Activated CD4-positive, alpha-beta T cell treated with anti-CD3 and anti-CD28 coated beads for 1 hour (primary cell): ENCODE measurements at places on chromosomes 7 and 10.

GRCh38 chr7:86748843-86749719, 105.4 kb downstream of the GRM3 start:
- DNase-seq = no peak

- no peak for DNase-seq
Measured at GRCh38 chr7:32147546-32148268, 77.5 kb upstream of the PDE1C start.

GRCh38 chr10:50416181-50416824, 165.0 kb upstream of the ASAH2 start:
- no peak for DNase-seq

DNA sequence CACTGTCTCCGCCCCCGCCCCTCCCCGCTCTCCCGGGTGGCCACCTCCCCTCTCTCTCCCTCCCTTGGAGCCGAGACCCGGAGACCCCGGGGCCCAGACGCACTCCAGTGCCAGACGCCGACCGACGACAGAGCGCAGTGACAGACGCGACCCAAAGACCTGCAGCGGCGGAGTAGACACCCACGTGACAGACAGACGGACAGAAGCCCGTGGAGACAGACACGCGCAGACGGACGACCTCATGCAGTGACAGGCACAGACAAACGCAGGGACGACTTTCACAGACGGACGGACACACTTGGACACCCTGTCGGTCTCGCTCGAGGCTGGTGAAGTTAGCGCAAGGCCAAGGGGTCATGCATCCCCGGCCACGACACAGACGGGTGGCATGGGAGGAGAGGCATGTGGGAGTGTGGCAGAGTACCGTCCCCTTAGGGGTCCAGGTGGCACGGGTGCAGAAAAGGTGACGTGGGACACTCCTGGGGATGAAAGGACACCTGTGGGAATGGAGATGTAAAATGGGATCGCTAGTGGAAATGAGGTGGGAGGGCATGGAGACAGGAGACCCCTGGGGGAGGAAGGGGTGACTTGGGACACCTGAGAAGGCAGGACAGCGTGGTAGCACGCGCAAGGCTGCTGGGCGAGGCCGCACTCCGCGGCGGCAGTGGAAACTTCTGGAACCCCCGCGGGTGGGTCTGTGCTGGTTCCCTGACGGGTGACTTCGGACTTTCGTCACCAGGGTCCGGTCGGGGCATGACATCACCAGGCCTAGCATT, 456 bp upstream of the ACHE start:
- DNase-seq = no peak

DNA sequence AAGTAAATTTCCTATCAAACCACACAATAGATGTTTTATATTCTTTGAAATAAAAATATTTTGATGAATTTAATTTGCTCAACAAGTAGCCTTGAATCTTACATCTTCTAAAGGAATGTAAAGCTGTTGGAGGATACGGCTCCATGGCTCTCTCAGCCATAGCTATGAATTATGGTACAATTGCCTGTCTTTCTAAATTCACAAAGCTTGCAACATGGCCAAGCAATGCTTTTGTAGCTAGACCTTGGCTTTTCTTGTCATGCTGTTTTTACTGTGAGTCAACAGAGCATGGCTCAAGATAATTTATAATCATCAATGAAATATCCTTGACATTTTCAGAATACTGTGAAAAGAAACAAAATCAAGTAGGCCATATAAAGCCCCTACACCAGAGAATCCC, 286.7 kb downstream of the CACNA2D1 start:
- DNase-seq = no peak

GRCh38 chr10:111873041-111873440, 310.5 kb downstream of the GPAM start:
- no peak for DNase-seq

DNA sequence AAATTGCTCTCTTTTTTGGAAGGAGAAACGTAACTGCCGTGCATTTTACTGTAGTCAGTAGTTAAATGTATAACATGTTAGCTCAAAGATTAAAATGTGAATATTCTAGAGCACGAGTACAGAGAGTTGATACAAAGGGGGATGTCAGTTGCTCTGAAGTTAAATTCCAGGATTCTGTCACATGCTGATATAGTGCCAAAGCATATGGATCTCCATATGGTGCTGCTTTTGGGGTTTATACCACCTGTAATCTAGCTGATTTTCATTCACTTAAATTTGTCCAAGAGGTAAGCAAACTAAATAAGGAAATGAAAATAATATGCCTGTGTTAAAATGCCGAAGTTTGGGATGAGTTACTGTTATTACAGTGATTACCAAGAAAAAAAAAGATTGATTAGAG, 298.6 kb downstream of the EXOC4 start:
- no peak for DNase-seq

DNA sequence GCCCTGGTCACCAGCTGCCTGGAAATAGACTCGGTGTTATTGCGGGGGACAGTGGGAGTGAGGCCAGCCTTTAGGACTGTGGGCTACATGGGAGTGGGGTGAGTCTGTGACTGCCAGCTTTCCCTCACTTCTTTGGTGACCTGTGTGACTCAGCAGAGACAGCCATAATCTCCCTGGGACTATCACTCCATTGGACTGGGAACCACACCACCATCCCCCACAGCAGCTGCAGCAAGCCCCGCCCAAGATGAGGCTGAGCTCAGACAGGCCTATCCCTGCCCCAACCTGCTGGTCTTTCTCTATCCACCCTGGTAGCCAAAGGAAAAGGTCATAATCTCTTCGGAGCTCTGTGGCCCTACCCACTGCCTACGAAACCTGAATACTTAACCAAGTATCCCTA, 263.2 kb downstream of the FZD1 start:
- DNase-seq = no peak

GRCh38 chr7:112452102-112452888, 2.0 kb downstream of the IFRD1 start:
- no peak for DNase-seq

DNA sequence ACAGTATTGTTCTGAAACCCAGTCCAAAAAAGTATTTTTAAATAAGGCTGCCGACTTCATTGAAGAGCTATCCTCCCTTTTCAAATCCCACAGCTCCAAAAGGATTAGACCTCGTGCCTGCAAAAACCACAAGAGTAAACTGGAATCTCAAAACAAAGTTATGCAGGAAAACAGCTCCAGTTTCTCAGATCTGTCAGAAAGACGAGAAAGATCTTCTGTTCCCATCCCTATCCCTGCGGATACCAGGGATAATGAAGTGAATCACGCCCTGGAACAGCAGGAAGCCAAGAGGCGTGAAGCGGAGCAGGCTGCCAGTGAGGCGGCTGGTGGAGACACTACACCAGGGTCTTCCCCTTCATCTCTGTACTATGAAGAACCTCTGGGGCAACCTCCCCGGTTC, 12.6 kb downstream of the MYPN start:
- DNase-seq = no peak

DNA sequence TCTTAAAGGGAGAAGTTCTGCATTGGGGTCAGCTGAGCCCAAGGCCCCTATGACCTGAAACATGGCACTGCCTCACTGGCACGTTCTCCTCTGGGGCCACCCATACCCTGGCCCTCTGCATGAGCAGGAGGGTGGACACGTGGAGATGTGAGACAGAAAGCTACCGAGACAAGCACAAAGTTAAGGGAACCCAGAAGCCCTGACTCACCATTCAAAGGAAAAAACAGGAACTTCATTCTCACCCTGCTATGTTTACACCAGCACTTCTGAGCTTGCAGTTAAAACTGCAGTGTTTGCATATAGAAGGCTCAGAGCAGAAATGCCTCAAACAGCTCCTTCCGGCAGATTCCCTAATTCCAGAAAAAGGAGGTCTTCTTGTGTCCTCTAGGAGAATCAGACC, 41.7 kb downstream of the DENND11 start:
- no peak for DNase-seq

DNA sequence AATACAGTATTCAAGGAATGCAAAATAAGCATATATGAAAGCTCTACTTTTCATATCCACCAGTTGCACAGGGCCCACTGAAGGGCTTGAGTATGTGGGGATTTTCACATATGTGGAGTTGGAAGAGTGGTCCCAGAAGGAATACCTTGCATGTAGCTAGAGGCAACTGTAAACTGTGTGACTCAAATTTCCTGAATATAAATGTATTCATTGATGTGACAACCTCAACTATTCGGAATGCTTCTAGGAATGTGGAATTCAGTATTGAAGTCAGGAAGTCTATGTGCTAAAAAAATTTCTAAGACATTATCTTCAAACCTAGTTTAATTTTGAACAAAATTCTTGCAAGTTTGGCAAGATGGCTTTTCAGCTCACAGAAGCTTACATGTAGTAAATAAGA, 695.5 kb upstream of the SEMA3D start:
- no peak for DNase-seq

GRCh38 chr10:26890956-26891355, 30.2 kb upstream of the ABI1 start:
- no peak for DNase-seq

GRCh38 chr7:17700138-17700537, 240.2 kb downstream of the SNX13 start:
- DNase-seq = no peak

- DNase-seq = no peak
Measured at GRCh38 chr7:134089446-134089845, 37.7 kb upstream of the LRGUK start.

DNA sequence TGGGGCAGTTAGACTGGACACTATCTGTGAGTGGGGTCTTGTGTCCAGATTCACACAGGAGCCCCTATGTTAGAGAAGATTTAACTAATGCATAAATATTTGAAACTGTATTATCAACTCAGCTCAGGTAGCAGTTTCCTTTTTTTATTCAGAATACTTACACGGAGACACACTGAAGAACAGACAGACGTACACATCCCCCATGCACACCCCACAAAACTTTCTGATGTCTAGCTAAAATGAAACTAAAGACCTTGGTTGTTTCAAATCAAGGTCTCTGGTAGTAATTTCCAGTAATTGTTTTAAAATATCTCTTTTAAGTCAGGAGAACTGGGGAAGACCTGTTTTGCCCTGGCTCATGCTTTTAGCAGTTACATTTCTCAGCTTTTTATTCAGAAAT, 55.7 kb upstream of the PRKCQ start:
- no peak for DNase-seq

GRCh38 chr10:61187601-61188000, 243.6 kb upstream of the RHOBTB1 start:
- no peak for DNase-seq

GRCh38 chr10:70652761-70653657, 19.3 kb upstream of the ADAMTS14 start:
- DNase-seq = no peak

GRCh38 chr10:110364531-110364937, 59.8 kb upstream of the SMNDC1 start:
- no peak for DNase-seq

GRCh38 chr7:106812027-106812643, 52.9 kb upstream of the PIK3CG start:
- DNase-seq = no peak

GRCh38 chr10:59561477-59562121, 148.1 kb downstream of the SLC16A9 start:
- DNase-seq = no peak

- no peak for DNase-seq
Measured at GRCh38 chr10:20707251-20707650, 189.9 kb downstream of the NEBL start.

GRCh38 chr10:125316436-125316835, 156.1 kb upstream of the CTBP2 start:
- DNase-seq = no peak

- no peak for DNase-seq
Measured at GRCh38 chr10:96470116-96470743, 43.5 kb downstream of the TLL2 start.
